ENCODE measurements at places on chromosomes 2 and 18.

- no peak for DNase-seq
Measured at GRCh38 chr2:143632751-143633374, 503.6 kb downstream of the ARHGAP15 start.

DNA sequence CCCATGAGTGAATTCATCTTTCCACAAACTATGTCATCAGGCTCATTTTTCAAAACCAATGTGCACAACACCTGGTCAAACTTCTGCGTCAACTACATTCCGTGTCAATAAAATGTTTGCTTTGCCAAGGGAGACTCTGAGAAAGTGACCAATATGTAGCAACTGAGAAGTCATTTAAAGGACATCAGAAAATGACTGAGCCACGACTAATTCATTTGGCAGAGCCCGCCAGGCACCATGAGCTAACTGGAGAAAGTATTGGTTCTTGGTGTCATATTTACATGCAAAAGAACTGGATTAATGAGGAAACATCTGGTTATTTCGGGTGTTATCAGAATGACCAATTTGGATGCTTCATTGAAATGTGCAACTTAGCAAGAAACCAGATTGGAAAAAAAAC is 7.2 kb downstream of the RND3 start:
- DNase-seq: no peak

GRCh38 chr2:27873091-27873490 is 17.1 kb downstream of the RBKS start:
- DNase-seq: no peak

- no peak for DNase-seq
Measured at GRCh38 chr2:154758871-154759270, 60.4 kb downstream of the KCNJ3 start.

GRCh38 chr2:78353168-78353567 is 672.3 kb upstream of the REG3G start:
- DNase-seq: no peak

GRCh38 chr18:49352321-49352720 is 108.1 kb downstream of the DYM start:
- no peak for DNase-seq

DNA sequence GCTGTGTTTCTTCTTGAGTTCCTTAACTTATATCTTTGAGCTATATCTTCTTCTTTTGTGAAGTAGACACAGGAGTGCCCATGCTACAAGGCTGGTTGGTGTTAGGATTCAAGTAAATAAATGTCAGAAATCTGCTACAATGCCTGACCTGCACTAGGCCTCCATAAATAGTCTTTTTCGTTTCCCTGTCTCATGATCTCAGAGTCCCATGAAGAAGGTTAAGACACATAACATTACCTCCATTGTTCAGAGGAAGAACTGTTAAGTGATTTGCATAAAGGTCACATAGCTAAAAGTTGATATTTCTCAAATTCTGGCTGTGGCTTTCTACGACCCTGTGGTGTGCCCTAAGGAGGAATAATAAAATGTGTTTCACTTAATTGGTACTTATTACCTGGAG is 228.4 kb downstream of the KCNS3 start:
- DNase-seq: no peak

DNA sequence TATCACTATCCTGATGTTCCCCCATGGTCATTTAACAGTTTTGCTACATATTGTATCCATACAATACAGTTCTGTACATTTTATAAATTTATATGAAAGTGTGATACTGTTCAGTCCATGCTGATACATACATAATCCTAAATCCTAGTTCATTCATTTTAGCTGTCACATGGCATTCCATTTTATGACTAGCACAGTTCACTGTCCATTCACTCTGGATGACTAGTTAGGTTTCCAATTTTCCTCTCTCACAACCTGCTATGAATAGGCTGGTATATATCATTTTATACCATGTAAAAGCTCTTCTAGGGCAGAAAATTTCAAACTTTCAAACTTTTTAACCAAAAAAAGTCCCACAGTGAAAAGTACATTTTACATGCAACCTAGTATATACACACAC is 15.2 kb downstream of the SMAD2 start:
- DNase-seq: no peak

- no peak for DNase-seq
Measured at GRCh38 chr2:68839260-68839833, 31.9 kb downstream of the BMP10 start.

- DNase-seq: no peak
Measured at GRCh38 chr2:48213646-48214045, 307.3 kb upstream of the FBXO11 start.

DNA sequence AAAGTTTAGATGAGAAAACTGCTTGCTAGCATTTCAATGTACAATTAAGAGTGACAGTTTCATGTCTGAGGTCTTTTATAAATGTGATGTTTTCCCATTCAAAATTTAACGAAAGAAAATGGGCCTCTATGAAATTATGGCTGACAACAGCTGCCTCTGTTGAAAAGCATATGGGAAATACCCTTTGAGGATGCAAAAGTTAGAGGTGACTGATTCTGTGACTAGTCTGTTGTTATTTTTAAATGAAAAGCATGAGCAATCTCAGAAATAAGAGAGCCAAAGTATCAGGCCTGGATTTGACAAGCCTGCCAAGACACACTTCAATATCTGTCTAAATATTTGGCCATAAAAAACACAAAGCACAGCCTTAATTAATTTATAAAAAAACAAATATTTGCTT is 580.8 kb downstream of the ERBB4 start:
- no peak for DNase-seq

- peak; percentile 79 for DNase-seq
Measured at GRCh38 chr2:7825591-7826312, 856.1 kb upstream of the ID2 start.

DNA sequence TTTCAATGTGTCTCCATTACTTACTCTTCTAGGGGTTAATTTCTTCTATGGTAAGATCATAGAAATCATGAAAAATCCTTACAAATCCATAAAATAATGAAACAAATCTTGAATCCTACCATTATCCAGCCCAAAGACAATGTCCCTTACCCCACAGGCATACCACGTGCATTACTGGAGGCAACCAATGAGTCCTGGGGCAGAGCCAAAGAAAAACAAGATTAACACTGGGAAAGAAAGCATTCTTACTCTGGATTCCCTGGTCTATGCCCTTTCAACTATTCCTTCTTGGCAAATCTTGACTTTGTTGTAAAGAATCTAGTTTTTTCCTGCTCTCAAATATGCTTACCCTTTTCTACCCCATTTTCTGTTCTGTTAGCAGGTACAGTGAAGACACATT is 3.1 kb upstream of the GALNT1 start:
- no peak for DNase-seq

- DNase-seq: peak; percentile 85
Measured at GRCh38 chr18:11955239-11956029, 25.9 kb upstream of the IMPA2 start.

DNA sequence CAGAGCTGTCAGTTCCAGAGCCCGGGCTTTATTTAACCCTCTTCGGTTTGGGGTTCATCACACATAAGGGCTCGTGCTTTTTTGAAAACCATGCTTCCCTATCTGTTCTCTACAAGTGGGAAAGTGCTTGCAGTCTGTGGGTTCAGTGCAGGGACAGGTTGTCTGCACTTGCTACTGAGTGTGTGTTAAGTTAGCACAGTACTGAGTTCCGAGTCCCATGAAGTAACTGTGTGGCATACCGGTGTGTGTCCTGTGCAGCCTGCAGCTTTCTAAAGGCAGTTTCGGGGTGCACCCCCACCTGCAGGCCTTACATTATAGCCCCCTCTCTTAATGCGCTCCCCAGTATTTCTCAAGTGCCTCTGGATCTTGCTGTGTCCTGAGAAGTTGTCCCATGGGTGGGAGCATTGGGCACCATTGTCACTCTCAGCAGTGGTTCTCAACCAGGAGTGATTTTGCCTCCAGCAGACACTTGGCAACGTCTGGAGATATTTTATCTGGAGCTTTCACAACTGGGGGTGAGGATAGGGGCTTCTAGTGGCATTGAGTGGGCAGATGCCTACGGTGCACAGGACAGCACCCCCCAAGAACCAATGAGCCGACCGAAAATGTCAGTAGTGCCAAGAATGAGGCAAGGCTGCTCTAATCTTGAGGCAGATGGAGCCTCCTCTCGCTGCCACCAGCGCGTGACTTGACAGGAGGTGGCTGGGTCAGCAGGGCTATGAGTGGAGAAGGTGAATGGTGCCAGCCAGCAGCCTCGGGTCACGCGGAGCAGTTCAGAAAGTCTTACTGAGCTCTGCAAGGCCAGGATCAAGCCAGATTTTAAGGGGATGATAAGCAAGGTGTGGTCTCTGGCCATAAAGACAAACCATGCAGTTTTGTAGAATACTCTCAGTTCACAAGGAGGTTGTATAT is 152.2 kb downstream of the SMAD7 start:
- DNase-seq: no peak

GRCh38 chr18:13268158-13269012 is 49.8 kb downstream of the LDLRAD4 start:
- peak; percentile 7 for DNase-seq

DNA sequence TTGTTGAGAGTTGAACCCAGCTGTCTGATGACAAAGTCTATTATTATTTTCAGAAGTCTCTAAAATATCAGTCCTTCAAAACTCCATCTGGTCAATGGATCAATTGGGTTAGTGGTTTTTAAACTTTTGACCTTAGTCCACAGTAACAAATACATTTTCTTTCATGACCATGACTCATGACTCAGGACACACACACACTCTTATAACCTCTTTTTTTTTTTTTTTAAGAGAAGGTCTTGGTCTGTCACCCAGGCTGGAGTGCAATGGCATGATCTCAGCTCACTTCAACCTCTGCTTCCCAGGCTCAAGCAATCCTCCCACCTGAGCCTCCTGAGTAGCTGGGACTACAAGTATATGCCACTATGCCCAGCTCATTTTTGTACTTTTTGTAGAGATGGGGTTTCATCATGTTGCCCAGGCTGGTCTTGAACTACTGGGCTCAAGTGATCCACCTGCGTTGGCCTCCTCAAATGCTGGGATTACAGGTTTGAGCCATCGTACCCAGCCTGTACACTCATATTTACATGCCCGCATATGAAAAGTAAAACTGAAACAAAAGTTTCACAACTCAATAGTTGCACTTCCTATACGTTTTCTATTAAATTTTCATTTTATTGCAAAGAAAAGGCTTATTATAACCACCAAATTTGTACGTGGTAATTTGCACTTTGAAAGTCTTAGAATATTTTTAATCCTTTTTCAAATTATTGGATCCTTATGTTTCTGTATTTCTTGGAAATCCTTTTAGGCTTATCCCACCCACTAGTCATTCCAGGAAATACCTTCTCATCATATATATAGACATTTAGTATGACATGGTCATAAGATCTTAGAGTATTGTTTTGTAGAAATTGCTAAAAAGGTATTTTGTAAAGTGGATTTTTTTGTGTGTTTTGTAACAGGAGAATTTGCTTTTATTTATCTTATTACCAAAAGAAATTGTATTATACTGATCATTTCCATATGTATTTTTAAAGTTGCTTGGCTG is 199.0 kb downstream of the LPIN1 start:
- no peak for DNase-seq

GRCh38 chr2:9206991-9207640 is 504 bp downstream of the ASAP2 start:
- peak; percentile 58 for DNase-seq

DNA sequence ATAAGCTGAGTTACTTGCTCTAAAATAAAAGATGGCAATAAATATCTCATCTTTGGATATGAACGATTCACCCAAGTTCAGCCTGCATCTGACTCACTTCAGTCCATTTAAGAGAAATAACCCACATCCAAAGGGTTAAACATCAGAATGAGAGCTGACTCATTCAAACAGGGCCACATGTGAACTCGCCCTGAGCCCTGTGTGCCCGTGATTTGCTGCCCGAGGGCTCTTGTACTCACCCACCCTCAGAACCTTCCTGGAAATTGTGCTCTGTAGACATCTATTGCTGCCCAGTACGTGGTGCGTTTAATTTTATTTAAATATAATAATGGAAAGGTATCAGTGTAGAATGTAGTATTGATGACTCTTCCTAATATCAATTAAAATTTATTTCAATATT is 66.9 kb upstream of the RBM44 start:
- peak; percentile 60 for DNase-seq

GRCh38 chr18:75433098-75433497 is 5.6 kb upstream of the SMIM21 start:
- DNase-seq: no peak

DNA sequence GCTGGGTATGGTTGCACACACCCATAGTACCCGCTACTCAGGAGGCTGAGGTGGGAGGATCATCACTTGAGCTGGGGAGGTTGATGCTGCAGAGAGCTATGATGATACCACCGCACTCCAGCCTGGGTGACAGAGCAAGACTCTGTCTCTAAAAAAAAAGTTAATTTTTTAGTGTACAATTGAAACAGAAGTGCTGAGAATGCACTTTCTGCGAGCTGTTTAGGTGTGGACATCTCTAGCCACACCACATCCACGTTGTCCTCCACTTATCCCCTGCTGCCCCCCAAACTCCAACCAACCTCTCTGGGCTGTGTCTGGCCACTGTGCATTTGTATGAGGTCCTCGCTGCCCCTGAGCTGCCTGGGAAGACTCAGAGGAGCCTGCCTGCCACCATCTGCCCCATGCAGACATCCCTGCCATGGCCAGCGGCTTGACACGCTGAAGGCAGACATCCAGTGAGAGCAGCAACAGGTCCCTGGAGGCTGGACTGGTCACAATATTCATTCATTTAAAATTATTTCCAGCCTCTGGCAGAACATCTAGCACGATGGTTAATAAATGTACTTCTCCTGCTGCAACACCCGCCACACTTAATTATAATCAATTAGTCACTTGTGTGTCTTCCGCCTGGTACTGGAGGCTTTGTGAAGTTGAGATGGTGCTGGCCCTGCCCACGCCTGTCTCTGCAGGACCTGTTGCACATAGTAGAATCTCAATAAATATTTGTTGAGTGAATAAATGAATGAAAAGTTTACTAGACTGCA is 3.7 kb upstream of the AFF3 start:
- DNase-seq: no peak

DNA sequence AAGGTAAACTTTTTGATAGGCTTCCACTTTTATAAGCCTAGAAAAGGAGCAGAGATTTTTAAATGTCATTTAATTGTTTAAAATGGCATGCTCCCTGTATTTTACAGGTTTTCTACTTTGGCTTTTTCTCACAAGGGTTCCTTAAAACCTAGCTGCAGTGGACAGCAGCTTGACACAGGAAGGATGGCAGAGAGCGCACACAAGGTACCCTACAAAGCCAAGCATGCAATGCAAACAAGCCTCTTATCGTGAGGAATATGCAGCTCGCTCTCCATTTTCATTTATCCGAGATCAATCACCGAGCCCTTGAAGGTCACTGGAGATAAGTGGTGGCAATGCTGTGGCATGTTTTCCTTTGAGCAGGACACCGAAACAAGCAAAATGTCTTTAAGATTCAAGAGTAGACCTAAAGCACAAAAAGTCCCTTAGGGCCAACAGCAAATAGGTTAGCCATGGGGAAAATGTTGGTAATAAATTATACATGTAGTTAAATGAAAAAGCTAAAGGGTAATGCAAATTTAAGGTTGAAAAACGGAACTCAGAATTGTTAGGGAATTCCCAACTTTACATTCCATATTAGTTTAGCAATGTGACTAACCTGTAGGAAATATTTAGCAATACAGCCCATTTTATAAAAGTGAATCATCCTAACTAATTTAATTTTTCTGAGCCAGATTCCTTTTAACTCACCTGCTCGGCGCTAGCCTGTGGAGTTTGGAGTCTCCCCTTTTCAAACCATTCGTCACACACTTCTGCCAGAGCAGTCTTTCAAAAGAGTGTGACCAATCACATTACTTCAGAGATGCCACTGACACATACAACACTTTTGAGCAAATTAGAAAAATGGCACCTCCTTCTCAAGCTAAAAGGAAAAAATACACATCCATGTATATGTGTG is 337.9 kb upstream of the PKDCC start:
- DNase-seq: no peak

- no peak for DNase-seq
Measured at GRCh38 chr18:37160038-37160820, 331.3 kb downstream of the KIAA1328 start.

- no peak for DNase-seq
Measured at GRCh38 chr2:190674966-190675650, 26.2 kb downstream of the NAB1 start.
